ENCODE measurements at places on chromosomes 1 and 21.
A peak's percentile ranks its signal among the peaks of the same experiment; 100 is the strongest.

DNA sequence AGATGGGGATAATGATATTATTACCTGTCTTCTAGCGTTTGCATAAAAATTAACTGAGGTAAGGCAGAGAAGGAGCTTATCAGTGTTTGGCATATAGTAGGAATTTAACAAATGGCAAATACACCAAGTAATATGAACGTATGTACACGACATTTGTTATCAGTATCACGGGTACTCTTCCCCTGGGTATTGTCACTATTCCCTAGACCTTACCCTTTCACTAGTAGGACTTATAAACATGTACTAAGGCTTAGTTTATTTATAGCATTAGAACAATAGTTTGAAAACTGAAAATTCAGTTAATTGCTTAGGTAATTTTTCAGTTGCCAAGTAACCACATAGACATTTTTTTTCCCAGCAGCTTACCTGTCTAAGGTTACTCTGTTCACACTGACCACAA lies 187.0 kb downstream of the KCTD3 start:
- no peak for DNase-seq

DNA sequence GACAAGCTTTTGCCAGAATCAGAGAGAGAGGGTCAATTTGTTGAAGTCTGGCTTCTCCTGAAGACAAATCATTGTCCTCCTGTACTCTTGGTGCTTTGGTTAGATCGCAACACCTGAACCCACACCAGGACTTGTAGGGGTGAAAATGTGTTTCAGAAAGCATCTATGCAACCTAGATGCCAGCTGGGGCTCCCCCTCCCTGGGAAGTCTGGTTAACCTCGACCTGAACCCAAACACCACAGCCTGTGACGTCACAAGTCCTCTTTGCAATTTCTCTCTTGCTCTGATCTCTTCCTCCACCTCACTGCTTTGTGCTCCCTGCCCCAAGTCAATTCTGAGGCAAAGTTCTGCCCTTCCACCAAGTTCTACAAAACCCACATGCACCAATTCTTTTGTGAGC lies 42.8 kb upstream of the USP24 start:
- no peak for DNase-seq

GRCh38 chr1:207645635-207646081 lies 725 bp downstream of the CR1L start:
- no peak for DNase-seq

DNA sequence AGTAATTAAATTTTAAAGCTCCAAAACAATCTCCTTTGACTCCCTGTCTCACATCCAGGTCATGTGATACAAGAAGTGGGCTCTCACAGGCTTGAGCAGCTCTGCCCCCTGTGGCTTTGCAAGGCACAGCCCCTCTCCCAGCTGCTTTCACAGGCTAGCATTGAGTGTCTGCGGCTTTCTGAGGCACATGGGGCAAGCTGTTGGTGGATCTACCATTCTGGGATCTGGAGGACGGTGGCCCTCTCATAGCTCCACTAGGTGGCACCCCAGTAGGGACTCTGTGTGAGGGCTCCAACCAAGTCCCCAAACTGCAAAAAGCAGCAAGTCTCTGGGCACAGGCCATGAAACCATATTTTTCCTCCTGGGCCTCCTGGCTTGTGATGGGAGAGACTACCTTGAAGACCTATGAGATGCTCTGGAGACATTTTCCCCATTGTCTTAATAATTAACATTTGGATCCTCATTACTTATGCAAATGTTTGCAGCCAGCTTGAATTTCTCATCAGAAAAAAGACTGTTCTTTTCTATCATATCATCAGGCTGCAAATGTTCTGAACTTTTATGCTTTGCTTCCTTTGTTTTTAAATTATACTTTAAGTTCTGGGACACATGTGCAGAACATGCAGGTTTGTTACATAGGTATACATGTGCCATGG lies 554.1 kb upstream of the OLFM3 start:
- no peak for DNase-seq

DNA sequence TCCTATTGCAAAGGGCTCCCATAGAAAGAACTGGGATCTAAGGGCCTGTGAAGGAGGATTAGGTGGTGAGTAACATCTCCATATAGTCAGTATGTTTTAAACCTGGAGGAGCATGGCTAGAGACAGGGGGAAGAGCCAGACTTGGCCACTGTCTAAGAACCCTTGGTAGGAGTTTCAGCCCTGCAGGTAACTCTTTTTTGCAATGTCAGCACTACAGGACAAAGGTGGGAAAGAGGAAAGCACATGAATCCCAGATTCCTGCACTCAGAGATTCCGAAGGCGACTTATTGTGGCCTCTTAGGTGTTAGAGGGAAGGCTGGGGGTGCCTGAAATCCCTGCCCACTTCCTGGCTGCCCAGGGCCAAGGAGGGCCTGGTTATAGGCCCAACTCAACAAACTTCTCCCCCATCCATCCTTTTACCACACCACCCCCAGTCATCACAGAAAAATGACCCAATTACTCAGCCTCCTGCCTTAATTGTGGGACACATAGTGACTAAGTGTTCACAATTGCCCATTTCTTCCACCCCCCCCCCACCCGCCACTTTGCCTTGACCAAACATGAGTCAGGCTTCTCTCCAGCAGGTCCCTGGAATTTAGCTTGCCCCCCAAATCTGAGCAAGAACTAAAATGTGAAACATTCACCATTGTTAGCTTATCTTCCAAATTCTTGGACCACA lies 1.9 kb upstream of the NTNG1 start:
- no peak for DNase-seq

- DNase-seq: no peak
These were observed 41.5 kb downstream of the GBP6 start for GRCh38 chr1:89405275-89405929.

- no peak for DNase-seq
These were observed 28.5 kb upstream of the LCE5A start for GRCh38 chr1:152481869-152482664.

DNA sequence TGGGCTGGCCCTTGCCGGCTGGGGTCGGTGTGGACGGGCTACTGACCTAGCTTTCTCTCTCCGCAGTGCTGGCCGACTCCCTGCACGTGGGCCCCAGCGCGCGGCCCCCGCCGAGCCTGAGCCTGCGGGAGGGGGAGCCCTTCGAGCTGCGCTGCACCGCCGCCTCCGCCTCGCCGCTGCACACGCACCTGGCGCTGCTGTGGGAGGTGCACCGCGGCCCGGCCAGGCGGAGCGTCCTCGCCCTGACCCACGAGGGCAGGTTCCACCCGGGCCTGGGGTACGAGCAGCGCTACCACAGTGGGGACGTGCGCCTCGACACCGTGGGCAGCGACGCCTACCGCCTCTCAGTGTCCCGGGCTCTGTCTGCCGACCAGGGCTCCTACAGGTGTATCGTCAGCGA lies 34.9 kb downstream of the PTGFRN start:
- DNase-seq: no peak

DNA sequence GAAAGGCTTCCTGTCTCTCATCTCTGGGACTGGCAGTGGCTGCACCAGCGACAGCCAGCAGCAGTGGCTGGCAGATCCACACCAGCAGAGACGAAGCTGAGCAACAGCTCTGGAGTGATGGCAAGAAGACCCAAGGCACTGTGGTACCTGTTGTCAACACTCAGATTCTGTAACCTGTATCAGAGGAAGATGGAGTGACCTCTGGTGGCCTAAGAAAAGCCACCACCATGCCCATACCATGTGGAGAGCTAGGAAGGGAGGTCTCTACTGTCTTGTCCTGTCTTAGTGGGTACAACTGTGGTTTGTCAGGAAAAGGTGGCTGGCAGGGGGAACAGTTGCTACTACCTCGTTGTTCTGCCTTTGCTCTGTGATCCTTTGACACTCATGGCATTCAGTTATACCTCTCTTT lies 22.5 kb upstream of the RHBDL2 start:
- DNase-seq: no peak

DNA sequence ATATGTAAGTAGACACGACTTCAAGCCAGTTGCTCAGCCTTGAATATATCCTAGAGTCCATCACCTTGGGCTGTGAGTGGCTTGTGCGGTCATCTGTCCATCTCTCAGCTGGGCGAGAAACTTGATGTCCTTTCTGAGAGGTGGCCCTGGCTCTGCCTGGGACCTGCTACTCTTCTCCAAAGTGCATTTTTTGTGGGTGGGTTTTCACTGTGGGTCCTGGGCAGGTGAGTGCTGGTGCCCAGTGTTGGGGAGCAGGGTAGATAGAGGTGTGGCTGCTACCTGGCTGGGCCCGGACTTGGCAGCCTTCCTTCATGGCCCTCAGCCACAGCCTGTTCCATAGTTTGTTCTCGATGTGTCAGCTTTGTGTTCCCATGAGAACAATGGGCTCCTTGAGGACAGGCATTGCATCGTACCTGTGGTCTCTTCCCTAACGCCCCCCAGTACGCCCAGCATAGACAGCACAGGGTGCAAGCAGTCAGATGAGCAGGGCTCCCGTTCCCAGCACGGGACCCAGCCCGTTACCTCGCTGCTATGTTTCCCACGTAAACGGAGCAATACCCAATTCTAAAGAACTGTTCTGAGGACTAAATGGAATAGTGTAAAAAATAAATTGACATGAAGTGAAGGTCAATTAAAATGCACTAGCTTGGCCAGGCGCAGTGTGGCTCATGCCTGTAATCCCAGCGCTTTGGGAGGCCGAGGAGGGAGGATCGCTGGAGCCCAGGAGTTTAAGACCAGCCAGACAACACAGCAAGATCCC lies 877 bp upstream of the SLX9 start:
- DNase-seq: no peak

GRCh38 chr1:219795363-219795917 lies 132.9 kb downstream of the SLC30A10 start:
- no peak for DNase-seq

- DNase-seq: no peak
These were observed 148.4 kb downstream of the COP1 start for GRCh38 chr1:176058686-176059085.

DNA sequence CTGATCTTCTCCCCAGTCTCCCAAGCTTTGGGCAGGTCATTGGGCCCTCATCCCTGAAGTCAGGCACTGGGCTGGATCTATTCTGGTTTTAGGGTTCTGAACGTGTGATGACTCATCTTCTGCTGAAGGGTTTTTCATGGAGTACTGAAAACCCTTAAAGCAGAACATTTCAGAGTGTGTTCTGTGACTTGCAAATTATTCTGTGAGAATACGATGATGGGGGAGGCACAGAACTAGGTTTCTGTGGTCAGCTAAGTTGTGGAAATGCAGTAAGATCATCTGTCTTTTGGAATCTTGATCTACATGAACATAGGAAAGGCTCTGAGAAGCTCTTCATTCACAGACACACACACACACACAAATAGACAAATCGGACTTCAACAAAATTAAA lies 46.2 kb downstream of the NAV1 start:
- no peak for DNase-seq

DNA sequence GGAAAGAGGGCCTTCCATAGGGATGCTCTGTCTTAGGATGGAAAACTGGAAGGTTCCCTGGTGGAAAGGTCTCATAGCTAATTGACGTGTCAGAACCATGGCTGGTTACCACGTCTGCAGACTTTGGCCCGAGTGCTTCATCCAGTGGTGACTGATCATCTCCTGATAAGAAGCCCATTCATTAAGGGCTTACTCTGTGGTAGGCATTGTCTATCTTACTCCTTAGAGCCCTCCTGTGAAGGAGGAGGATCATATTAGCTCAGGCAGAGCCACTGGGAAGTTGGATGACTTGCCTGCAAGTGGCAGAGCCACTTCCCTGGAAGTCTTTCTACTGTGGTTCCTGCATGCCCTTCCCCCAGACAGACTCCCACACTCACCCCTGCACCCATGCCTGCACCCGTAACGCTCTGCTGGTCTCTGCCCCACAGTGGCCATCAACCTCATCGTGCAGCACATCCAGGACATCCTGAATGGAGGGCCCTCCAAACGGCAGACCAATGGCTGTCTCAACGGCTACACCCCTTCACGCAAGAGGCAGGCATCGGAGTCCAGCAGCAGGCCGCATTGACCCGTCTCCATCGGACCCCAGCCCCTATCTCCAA lies 79.9 kb downstream of the UCK2 start:
- no peak for DNase-seq

DNA sequence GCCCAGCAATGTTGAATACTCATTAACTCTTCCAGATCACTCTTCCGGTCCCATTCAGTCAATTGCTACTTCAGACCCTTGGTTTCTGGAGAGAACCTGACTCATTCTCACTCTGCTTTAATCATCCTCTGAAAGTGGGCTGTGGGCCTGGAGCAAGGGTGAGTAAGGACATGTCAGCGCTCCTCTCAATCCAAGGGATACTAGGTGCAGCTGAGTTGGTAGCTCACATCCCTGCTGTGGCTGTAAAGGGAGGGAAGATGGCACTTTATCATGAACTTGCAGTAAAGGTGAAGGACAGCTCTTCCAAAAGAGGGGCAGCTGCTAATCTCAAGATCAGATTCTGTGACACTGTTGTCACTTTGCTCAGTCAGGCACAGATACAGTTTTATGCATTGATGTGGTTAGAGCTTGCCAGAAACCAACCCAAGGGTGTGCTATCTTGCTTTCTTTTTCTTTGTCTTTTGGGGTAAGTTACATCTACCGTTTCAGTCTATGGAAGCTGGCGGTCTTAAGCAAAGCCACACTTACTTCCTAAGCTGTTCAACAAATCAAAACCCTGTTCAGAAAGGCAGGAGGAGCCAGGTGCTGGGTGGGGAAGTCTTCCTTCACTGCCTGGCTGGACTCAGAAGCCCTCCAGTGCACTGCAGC lies 26.5 kb upstream of the NTPCR start:
- DNase-seq: no peak

DNA sequence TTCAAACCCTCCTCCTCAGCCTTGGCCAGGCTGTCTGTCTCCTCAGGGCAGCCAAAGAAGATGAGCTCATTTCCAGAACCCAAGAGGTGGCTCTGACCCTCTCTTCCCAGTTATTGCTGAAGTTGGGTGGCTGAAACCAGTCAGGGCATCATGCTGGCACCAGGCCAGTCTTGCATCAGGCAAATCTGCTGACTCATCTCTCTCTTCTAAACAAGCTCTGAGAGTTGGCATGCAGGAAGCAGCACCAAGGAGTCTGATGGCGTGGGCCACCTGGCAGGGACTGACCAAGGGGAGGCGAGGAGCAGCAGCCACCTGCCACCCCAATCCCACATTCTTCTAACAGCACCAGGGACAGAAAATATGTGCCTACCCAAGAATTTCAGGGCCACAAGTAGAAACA lies 104.8 kb upstream of the ATP1A1 start:
- DNase-seq: peak; percentile 72

DNA sequence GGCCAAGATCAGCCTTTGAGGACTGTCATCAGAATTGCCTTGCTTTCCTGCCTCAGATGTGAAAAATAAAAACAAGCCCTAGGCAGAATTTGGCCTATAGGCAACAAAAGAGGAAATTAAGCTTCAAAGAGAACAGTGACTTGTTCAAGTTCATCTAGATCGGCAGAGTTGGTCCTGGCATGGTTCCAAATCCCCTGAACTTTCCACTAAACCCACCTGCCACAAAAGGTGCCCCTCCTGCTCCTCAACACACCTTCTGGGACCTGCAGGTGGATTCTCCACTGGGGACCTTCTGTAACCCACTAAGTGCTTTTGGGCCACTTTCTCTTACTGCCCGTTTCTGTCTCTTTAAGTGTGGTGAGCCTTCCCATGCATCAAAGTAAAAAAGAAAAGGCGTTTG lies 42.5 kb upstream of the LRRN2 start:
- DNase-seq: no peak

GRCh38 chr1:36842448-36842847 lies 191.9 kb downstream of the GRIK3 start:
- no peak for DNase-seq

All from DMS79 (cell line).